Astrocyte (in vitro differentiated cells and primary cell): ENCODE measurements at places on chromosomes 12 and 14.

GRCh38 chr14:66085665-66086064, 400.5 kb upstream of the CCDC196 start:
- no peak for DNase-seq

DNA sequence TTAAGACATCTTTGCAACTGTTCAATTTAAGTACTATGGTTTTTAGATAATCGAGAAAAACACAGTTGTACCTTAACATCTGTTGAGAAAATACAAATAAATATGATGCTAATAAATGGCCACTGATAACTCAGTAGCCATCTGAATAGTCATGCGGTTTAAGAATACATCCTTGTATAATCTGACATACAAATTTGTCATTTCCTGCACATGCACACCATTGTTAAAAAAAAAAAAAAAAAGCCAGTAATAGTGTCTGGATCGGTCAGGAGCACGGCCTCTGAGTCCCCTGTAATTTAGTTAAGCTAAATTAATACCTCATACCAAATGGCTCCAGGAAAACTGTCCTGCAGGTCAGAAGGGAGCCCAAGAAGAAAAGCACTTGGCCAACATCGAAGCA, 16.8 kb downstream of the RFC5 start:
- no peak for DNase-seq

GRCh38 chr14:50791201-50791600, 39.8 kb downstream of the NIN start:
- no peak for DNase-seq

DNA sequence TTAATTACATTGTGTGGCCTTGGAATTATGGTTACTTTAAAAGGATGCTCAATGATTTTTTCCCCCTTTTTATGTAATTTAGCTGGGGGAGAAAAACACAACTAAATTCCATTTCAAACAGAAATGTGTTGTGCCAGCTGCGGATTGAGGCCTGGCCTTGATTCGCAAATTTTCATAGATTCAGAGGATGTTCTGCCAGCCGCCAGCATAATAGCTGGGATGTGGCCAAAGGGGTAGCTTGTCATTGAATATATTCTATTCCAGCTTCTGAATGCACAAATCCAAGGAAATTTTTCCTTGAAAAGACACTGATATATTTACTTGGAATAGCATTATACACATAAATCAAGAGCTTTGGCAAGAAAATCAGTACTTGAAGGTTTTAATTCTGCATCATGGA, 43.7 kb downstream of the TRHDE start:
- DNase-seq = no peak

GRCh38 chr12:49369411-49370145, 2.3 kb downstream of the SPATS2 start:
- peak; percentile 25 for DNase-seq

DNA sequence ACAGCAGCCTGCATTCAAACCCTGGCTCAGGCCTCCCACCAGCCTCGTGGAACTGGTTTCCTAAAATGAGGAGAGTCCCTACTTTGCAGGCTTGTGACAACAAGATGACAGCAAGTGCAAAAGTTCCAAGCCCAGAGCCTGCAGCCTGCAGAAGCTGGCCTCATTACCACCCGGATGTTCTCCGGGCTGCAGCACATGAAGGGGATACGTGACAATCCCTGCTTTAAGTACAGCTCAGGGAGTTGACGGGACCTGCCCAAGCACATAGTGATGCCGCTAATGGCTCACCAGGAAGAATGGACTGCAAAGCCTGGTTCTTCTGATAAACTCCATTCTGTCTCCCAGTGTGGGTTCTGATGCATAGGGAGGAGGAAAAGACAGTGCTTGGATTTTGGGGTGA, 15.0 kb downstream of the SSH1 start:
- no peak for DNase-seq

DNA sequence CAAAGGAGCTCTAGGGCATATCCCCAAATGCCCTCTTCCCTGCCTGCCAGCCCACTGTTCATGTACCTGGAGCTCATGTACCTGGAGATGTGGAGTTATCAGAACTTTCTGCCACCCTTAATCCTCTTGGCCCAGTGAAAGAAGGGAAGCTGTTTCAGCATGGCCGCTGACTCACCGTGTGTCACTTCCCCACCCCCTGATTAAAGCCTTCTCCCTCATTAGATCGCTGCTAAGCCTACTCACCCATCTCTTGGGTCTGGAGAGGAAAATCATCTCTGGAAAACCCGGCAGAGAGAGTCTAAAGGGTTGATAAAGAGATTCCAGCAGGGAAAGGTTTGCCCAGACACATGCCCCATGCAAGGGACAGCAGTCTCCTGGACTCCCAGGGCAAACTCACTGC, 4.5 kb upstream of the LTBP2 start:
- peak; percentile 89 for DNase-seq

GRCh38 chr12:47273191-47273626, 193.4 kb upstream of the AMIGO2 start:
- no peak for DNase-seq

GRCh38 chr12:7151532-7151931, 21.4 kb downstream of the CLSTN3 start:
- DNase-seq = no peak

GRCh38 chr12:6613015-6613775, 6.0 kb upstream of the CHD4 start:
- DNase-seq = peak; percentile 74

DNA sequence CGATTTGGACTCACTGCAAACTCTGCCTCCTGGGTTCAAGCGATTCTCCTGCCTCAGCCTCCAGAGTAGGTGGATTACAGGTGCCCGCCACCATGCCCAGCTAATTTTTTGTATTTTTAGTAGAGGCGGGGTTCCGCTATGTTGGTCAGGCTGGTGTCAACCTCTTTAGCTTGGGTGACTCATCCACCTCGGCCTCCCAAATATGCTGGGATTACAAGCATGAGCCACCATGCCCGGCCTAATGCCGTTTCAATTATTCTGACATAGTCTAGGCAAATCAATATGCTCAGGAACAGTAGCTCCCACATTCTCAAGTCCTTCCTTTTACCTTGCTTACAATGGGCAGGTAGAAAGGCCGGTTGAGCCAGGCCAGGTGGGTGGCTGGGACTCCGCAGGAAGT, 82.0 kb upstream of the EEA1 start:
- DNase-seq = peak; percentile 30

DNA sequence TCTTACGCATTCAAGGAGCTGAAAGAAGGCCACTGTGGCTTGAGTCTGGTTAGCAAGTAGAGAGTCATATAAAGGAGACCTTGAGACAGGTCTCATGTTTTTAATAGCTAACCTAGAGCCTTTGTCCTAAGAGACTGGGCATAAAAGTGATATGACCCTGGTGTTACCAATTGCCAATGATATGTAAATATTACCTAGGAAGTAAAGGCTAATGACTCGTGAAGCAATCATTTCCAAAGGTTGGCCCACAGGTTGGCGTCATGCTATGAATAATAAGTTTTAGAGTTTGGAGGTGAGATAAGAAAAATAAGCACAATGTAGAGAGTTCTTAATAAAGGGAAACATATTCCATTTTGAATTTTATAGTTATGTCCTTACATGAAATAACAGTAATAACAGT, 116.6 kb upstream of the PLEKHA5 start:
- DNase-seq = no peak

- no peak for DNase-seq
Measured at GRCh38 chr14:95490727-95491451, 25.6 kb downstream of the SYNE3 start.

DNA sequence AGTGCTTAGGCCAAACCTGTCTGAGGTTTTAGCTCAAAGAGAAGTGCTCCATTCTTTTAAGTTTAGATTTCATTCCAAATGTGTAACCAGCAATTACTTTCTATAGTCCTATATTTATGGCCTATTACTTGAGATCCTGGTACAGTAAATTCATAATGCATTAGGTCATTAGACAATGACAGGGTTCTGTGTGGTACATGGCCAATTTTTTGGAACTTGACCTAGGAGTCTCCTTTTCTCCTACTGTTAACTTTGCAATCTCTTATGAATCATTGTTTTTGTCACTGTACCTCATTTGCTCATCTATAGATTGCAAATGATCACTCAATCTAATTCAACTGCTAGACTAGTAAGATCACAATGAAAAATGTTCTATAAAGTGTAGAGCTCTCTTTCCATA, 136.7 kb downstream of the PDE3A start:
- no peak for DNase-seq

GRCh38 chr14:89226801-89227495, 190.1 kb downstream of the FOXN3 start:
- DNase-seq = no peak

DNA sequence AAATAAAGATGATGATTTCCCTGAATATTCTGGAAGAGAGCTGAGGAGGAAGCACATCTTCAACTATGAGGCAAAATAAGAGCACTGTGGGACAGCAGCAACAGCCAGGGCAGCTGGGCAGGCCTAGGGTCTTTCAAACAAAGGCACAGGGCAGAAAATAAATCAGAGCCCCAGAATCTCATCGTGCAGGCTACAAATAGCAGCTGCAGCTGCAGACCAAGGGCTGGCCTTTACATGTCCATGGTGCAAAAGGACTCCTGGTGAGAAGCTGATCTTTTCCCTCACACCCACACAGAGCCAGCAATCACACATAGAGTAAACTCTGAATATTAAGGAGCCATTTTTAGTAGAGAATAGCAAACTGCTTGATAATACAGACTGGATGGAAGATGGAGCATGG, 13.6 kb upstream of the MYBPC1 start:
- no peak for DNase-seq

DNA sequence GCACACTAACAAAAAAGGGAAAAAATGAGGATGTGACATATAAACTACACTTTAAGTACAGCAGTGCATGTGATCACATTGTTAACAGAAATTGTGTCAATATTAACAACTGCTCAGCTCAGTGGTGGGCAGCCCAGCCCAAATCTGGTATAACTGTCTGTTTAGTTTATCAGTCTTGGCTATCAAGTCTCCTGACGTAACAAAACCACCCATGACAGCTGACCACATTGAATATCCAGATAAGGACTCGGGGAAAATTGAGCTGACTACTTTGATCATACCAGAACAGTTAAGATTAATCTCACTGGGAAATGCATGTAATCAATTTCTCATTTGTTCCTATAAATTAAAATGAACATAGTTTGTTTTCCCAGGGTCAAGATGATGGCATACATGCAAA, 396.6 kb downstream of the SNAPC1 start:
- DNase-seq = no peak

DNA sequence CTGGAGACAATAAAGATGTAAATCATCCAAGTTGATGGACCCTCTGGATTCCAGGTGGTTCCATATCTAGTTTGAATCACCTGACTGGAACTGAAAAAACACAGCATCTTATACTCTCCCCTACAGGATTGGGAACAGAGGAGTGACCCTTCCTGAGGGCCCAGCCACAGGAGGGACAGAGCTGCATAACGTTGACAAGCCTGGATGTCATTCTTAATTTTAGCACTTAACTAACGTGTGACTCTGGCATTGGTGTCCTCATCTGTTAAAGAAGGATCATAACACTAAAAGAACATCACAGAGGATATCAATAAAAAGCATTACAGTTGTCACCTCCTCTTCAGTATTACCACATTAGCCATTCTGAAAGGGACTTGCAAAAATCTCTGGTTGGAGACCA, 47.7 kb downstream of the STON2 start:
- DNase-seq = no peak

DNA sequence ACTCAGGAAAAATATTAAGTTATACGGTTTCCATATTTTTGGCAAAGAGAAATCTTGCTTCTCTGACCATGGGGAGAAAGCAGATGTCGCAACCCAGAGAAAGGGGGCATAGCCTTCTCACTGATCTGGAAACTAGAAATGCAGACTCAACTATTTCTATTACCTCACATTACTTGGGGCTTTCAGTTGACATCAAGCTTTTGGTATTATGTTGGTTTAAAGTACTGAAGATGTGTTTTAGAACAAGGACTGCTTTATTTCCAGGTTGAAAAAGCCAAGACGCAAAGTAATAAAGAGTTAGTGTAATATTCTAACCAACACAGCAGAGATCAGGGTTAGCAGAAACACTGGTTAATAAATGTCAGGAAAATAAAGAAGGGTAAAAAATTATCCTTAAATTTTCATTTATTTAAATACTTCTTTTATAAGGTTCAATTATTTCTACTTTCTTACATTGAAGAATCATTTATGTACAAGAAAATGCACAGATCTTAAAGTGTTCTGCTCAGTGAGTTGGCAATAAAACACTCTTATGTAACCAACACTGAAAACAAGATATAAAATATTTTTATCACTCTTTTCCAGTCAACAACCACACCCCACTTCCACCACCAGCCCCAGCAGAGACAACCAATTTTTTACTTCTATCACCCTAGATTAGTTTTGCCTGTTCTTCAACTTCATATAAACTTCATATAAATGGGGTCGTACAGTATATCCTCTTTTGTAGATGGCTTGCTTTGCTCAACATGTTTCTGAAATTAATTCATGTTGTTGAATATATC, 26.0 kb downstream of the DCP1B start:
- no peak for DNase-seq

DNA sequence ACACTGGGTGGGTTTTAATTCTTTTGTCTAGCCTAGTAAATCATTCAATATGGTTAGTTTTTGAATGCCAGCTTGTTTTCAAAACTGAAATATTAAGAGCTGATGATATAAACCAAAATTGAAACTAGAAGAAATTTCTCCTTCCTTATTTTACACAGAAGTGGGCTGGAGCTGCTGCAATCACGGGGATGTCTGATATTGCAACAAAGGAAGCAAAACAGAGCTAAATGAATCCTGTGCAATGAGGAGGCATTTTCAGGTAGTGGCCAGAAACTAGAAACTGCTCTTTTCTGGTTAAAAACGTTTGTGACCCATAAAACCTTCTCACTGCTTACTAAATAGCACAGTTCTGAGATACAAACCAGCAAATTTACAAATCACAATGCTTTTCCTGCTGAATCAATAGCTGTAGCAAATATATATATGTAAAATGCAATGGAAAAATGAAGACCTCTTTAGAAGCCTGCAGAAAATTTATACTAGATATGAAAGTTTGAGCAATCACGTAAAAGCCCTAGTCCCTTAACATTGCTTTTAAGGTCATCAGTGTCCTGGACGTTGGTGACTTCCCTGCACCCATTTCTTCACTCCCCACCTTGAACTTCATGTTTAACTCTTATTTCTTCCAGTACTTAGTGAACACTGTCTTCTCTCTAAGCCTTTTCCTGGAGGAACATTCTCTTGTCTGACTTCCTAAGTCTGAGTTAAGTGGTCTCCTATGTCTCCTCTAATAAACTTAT, 15.9 kb upstream of the LRRK2 start:
- DNase-seq = no peak

GRCh38 chr14:31781578-31781977, 220.4 kb downstream of the NUBPL start:
- no peak for DNase-seq

DNA sequence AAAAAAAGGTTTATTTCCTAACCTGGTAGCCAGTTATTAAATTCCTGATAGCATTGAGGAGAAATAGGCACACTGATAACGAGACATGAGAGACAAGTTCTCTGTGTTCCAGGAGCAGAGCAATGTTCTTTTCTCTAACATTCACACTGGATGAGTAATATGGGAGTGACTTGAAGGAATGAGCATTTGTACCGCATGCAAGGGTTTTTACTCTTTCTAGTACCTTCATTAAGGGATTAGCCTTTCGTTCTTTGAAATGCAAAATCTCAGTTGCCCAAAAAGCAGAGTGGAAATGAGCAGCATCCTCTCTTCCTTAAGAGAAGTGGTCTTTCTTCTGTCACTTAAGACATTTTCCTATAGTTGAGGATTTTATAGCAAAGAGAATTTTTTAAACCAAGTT, 54.7 kb downstream of the FGD4 start:
- DNase-seq = peak; percentile 79
